Chondrocyte (in vitro differentiated cells): ENCODE measurements at places on chromosomes 12 and 14. TPM values are rescaled to one million over a fixed set of nuclear protein-coding genes. Genes with fewer than 3 reads are reported as not detected.

SLC25A47 gene
- not detected in 3 replicates for total RNA-seq

ZDHHC22 gene
- 0.13 to 0.30 TPM (median 0.15 TPM) in 3 replicates for total RNA-seq

NANOG gene
- total RNA-seq = not detected in 3 replicates

KCNA5 gene
- 1.0 to 6.7 TPM (median 6.5 TPM) in 3 replicates for total RNA-seq

ALDH1L2 gene
- 87.2 to 158 TPM (median 153 TPM) in 3 replicates for total RNA-seq

KRT78 gene
- total RNA-seq = not detected in 3 replicates

MYF6 gene
- not detected in 3 replicates for total RNA-seq

CLEC4E gene
- total RNA-seq = 0.90 TPM in 1 of 3 replicates, not detected in the others

DNA sequence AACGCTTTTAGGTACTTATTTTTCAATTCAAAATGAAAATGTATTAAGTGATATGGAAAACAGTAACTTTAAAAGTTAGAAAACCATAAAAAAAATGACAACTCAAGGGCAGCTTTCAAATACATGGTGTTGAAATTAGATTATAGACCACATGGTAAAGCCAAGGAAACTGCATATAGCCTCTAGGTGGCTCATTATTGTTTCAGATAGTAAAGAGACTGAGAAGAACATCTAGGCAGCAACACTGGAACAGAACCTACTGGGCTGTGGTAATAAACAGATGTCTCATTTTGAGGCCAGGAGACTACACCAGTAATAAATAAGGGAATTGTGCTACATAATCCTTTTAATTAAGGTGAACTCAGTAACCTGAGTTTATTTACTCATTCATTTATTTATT lies 13.0 kb downstream of the FBXO33 start:
- DNase-seq = no peak

DNA sequence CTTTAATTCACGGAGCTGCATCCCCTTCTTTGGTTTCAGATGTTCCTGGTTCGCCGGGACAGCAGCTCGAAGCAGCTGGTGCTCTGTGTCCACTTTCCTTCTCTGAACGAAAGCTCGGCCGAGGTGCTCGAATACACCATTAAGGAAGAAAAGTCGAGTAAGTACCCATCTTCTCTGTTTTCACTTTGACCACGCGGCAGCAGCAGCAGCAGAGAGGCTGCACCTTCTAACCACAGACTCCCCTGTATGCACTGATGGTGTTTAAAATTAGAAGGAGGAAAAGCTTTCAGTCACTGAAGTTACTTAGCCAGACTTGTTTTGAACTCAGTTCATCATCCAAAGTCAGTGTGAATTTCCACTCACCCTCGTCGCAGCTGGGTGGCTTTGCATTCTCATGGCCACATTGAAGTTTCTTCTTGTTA lies 63.8 kb downstream of the RIN3 start:
- DNase-seq = no peak

- no peak for DNase-seq
These were observed 77.5 kb downstream of the COX16 start for GRCh38 chr14:70281939-70282338.

GRCh38 chr14:20734430-20734806 lies 11.3 kb upstream of the EDDM3A start:
- DNase-seq = no peak

DNA sequence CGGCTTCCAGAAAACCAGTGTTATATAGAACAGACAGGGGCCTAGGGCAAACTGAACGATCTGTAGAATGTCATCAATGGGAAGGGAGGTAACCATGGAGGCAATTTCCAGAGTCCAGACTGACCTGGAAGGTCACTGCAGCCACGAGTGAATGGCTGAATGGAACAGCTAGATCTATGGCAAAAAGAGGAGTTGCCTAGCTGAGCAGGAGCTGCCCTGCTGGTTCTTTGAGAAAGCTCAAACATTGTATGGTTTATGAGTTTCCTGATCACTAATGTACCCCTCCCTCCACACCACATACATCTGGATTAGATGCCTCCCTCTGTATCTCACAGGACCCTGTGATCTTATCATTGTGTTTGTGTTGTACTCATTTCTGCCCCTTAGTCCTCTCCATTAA lies 1.0 kb upstream of the RERG start:
- no peak for DNase-seq

DNA sequence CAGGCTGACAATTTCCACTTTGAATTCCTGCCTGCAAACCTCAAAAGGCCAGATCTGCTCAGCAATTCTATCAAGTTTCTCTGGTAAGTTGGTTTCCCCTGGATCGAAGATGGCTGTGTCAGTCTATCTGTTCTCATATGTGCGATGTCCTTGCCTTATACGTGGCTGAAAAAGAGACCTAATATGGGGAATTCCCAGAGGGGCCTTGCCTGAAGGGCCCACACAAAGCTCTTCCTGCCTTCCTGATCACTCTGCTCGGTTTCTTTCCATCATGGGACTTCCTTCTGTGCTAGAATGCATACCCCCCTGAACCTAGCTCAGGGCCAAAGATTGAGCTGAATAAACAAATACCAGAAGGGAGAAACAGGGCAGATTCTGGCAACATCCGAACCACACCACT lies 13.2 kb downstream of the TCL1B start:
- no peak for DNase-seq
